ENCODE measurements at places on chromosomes 2 and 18.

- no peak for DNase-seq
Observed at GRCh38 chr2:120368086-120368485, 22.1 kb downstream of the INHBB start.

- DNase-seq = no peak
Observed at GRCh38 chr2:192035731-192036442, 158.8 kb downstream of the TMEFF2 start.

- DNase-seq = no peak
Observed at GRCh38 chr2:17593841-17594491, 53.5 kb downstream of the VSNL1 start.

- no peak for DNase-seq
Observed at GRCh38 chr2:124805060-124805459, 780.0 kb downstream of the CNTNAP5 start.

- DNase-seq = no peak
Observed at GRCh38 chr18:24964216-24964615, 387.8 kb downstream of the ZNF521 start.

DNA sequence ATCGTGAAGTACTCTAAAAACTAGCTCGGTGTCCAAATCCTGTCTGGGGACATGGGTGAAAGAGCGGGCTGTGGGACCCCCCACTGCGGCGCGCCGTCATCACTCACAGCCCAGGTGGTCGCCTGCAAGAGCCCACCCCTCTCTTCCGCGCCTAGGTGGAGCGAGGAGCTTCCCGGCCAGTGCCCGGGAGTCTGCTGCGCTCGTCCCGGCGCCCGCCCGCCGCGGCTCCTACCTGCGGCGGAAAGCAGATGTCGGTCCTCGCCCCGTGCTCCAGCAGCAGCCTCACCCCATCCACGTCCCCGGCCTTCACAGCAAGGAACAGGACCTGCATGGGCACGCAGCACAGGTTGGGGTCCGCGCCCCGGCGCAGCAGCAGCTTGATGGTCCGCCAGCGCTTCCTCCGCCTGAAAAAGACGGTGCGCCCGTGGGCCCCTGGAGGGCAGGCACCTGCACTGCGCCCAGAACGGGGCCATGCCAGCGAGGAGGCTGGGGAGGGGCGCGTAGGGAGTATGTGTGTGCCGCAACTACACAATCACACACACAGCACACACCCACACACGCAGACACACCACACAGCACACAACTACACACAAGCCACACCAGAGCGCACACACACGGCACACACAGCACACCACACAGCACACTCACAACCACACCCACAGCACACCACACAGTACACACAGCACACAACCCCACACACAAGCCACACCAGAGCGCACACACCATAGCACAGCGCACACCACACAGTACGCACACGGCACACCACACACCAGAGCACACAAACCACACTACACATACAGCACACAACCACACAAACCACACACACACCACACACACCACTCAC is 37.4 kb downstream of the ANKMY1 start:
- no peak for DNase-seq

DNA sequence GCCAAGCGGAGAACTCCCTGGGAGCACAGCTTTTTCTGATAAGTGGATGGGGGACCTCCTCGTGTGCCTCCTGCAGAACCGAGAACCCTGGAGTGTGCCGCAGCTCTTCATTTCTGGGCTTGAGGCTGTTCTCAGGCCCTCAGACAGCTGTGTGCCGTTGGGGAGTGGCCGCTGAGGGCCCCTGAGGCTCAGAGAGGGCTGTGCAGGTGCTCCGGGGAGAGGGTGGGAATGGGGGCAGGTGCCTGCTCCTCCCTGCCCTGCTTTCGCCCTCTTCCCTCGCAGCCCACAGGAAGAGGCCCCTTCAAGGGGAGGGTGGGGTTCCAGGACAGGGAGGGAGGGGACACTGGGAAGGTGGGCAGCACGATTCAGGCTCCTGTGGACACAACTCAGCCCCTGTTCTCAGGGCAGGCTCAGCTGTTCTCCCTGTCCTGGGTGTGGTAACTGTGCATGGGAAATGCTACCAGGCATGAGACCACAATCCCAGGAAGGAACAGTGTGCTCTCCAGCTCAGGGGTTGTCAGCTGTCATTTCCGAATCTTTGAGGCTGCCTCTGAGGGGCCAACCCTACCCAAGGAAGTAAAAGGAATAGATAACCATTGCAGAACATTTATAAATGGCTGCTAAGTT is 11.3 kb downstream of the LCT start:
- DNase-seq = no peak

GRCh38 chr2:236998236-236998635 is 87.5 kb upstream of the COPS8 start:
- DNase-seq = no peak

GRCh38 chr2:175156534-175156933 is 11.5 kb downstream of the ATF2 start:
- no peak for DNase-seq

GRCh38 chr18:63700501-63700900 is 2.3 kb upstream of the SERPINB11 start:
- DNase-seq = no peak

DNA sequence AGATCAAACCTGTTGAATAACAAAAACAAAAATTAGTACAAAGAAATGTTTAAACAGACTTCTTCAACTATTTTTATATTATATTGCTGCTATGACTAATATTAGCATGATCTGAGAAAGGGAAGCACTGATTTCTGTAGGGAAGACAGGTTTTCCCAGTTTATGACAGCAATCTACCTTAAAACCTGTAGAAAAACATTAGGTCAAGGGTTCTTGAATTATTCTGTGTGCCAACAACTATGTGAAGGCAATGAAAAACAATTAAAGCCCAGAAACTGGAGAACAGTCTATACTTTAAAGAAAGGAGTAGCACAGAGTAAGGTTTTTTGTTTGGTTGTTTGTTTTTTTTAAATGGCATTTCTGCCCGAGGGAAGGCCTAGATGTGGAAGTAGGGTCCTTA is 23.3 kb downstream of the PUM2 start:
- DNase-seq = no peak

- no peak for DNase-seq
Observed at GRCh38 chr2:130887643-130888042, 50.9 kb downstream of the ARHGEF4 start.

DNA sequence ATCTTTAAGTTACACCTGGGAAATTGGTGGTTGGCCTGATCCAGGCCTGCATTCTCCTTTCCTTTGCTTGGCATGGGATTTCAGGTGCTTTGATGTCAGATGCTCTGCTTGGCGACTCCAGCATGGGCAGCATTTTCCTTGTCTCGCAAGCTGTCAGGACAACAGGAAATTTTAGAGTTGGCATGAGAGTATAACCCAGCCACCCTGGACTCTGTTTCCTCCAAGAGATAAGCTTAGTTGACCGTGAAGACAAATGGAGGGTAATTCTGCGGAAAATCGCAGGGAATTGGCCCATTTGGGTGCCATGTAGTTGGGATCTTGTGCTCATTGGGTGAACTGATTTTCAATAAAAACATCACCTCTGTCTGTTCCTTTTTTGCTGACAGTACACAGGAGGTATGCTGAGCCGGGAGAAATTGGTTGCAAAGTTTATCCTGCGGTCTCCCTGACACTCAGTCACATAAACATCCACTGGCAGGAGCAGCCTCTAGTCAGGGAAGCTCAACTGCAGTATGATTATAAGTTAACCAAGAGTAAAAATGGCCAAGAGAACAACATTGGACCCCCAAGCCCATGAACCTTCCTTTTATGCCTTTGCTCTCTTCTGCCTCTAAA is 409.9 kb downstream of the SETBP1 start:
- DNase-seq = no peak

GRCh38 chr2:8118940-8119781 is 562.7 kb upstream of the ID2 start:
- no peak for DNase-seq

DNA sequence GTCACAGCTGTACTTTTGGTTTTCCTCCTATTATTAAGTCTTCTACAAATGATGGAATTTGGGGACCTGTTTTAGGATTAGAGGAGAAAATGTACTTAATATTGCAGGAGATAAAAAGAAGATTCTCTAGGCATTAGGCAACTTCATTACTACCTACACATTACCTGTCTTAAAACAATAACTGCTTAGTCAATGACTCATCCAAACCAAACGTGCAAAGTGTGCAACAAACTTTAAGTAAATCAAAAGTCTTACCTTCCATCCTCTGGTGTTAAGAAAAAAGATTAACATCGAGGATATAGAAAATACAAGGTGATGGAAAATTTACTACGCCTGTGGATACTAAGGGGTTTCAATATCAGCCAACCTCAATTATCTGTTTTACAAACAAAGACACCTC is 285.3 kb upstream of the KYNU start:
- no peak for DNase-seq

GRCh38 chr2:202149155-202149762 is 76.2 kb downstream of the KIAA2012 start:
- no peak for DNase-seq

GRCh38 chr2:201472411-201472810 is 20.9 kb downstream of the STRADB start:
- DNase-seq = no peak

- no peak for DNase-seq
Observed at GRCh38 chr18:62665188-62665587, 50.2 kb upstream of the PHLPP1 start.

GRCh38 chr2:120625865-120626560 is 109.7 kb upstream of the GLI2 start:
- no peak for DNase-seq

GRCh38 chr18:77910347-77910746 is 660.7 kb downstream of the GALR1 start:
- DNase-seq = no peak

DNA sequence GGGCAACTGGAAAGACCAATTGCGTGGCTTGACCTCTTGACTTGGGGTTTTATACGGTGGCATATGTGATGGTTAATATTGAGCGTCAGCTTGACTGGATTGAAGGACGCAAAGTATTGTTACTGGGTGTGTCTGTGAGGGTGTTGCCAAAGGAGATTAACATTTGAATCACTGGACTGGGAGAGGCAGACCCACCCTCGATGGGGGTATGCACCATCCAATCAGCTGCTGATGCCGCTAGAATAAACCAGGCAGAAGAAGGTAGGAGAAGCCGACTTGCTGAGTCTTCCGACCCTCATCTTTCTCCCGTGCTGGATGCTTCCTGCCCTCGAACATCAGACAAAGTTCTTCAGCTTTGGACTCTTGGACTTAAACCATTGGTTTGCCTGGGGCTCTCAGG is 34.2 kb upstream of the YPEL5 start:
- no peak for DNase-seq

DNA sequence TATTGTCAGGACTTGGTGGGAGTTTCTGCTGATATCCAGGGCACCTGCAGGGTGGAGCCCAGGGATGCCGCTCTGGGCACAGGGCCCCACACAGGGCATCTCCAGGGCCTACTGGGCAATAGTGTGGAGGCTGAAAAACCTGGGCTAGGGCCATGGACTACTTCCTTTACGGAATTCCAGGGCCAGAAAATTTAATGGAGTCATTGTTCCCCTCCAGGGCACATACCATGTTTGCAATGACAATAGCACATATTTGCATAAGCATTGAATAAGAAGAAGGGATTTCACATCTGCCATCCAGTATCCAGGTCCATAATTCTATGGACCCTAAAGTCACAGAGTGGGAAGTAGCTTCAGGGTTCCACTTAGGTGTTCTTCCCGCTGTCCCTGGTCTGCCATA is 103.8 kb upstream of the TPO start:
- DNase-seq = no peak

GRCh38 chr2:170501421-170502043 is 213.6 kb upstream of the SP5 start:
- DNase-seq = no peak

GRCh38 chr2:20421988-20422370 is 24.9 kb upstream of the RHOB start:
- DNase-seq = no peak

GRCh38 chr2:181877181-181877664 is 14.3 kb upstream of the ITPRID2 start:
- no peak for DNase-seq

- DNase-seq = no peak
Observed at GRCh38 chr18:4842287-4842686, 354.8 kb downstream of the AKAIN1 start.

GRCh38 chr2:48952143-48952542 is 196.6 kb upstream of the LHCGR start:
- no peak for DNase-seq

- no peak for DNase-seq
Observed at GRCh38 chr2:148670773-148671172, 26.2 kb downstream of the EPC2 start.

DNA sequence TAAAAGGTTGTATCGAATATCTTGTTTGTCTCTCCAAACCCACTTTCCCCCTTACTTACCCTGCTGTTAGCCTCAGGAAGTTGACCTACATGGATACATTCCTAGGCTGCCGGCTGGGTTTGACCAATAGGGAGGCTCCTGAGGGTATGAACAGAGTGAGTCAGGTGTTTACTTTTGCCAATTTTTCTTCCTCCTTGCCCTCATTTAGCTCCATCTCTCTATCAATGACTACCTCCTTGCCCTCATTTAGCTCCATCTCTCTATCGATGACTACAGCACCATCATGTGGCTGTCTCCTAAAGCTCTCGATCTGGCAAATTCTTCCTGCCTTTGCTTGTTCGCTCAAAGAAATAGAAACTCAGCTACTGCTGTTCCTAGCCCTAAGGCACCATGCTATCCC is 571.9 kb upstream of the CRIM1 start:
- DNase-seq = no peak

DNA sequence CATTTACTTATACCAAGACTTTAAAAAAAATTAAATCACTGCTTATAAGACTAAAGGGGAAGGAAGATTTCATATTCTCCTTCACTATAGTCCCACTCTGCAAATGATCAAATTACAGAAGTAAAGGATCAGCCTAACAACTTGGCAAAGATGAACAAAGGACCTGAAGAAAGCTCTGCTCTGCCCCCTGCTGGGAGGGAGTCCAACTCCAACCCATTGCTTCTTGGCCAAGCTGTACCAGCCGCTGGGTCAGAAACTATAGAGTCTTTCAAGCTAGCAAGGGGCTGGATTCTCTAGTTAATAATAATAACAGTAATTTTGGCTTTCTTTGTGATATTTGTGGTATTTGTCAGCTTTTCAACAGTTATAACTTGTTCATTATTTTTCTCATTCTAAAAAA is 927.0 kb upstream of the CRIM1 start:
- DNase-seq = no peak
